ENCODE measurements at places on chromosomes 2 and 18. TPM values are rescaled to one million over a fixed set of nuclear protein-coding genes. Genes with fewer than 3 reads are reported as not detected.
A peak's percentile ranks its signal among the peaks of the same experiment; 100 is the strongest.

- no peak for DNase-seq
Observed at GRCh38 chr2:134976074-134976702, 57.6 kb downstream of the CCNT2 start.

Gene RAMP1
- total RNA-seq = 151 TPM

DNA sequence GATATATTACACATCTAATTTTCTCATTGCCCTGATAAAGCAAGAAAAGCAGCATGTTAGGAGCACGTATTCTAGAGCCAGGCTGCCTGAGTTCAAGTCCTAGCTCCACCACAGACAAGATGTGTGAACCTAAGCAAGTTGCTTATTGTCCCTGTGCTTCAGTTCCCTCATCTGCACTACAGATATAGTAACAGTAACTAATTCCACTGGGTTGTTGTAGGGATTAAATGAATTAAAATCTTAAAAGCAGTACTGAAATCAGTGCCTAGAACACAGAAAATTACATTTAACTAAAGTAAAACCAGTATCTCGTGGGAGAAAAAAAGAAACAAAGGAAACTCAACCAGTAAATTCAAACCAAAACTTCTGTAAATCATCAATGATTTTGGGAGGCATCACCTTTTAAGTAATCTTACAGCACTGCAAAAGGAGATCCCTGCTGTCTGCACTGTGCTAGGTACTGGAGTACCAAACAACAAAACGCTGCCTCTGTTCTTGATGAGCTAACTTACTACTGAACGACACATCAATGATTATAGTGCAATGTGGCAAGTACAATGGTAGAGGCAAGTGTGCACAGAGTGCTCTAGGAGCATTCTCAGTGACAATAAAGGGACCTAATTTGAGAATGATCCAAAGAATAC is 7.9 kb downstream of the MAP3K2 start:
- no peak for DNase-seq

GRCh38 chr2:237696461-237696860 is 69.1 kb downstream of the LRRFIP1 start:
- peak; percentile 56 for DNase-seq

Gene ZNF396
- 0.62 TPM for total RNA-seq

- DNase-seq = no peak
Observed at GRCh38 chr2:205612636-205613035, 69.7 kb upstream of the NRP2 start.

Gene IL18R1
- 1.3 TPM for total RNA-seq

DNA sequence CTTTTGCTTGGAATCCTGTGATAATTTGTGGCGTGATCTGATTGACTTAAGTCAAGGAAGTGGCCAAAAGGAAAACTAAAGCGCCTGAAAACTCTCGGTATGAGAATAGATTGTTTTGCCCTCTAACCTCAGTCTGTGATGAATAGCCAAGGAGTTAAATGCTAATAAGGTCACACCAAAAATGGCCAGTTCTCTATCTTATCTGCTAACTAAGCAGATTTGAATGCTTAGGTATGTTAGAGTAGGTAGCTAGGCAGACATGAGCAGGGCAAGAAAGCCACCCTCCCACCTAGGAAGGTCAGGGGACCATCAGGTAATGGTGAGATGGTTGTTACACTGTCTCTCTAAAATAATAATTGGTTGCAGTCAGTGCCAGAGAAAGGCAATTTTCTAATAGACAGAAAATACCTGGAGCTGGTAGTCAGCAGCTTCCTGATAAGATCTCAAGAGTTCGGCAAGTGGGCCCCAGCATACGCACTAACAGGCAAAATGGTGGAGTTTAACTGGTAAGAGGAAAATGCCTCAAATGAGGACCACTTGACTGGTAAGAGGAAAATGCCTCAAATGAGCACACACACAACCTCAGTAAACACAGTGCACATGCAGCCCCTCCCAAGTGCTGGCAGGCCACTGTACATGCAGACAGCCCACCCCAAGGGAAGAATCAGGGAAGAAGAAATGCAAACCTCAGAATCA is 468.4 kb downstream of the MBD2 start:
- DNase-seq = no peak

DNA sequence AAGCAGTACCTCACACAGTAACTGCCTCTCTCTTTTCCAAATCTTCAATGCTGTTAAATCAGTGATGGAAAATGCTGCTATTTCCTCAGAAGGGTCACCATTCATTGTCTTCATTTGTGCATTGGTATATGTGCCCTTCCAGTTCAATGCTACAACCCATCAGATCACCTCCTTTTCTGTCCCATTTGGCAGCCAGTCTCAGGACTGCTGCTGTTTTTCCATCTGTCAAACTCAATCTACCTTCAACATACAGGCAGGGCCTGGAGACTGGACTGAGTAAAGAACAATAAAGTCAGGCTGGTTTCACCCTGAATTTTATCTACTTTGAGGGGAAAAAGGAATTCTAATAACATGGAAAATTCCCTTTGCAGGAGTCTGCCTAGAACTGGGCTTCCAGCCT is 17.9 kb downstream of the ZNF385B start:
- DNase-seq = no peak

- DNase-seq = no peak
Observed at GRCh38 chr2:106833256-106833655, 52.7 kb downstream of the ST6GAL2 start.

DNA sequence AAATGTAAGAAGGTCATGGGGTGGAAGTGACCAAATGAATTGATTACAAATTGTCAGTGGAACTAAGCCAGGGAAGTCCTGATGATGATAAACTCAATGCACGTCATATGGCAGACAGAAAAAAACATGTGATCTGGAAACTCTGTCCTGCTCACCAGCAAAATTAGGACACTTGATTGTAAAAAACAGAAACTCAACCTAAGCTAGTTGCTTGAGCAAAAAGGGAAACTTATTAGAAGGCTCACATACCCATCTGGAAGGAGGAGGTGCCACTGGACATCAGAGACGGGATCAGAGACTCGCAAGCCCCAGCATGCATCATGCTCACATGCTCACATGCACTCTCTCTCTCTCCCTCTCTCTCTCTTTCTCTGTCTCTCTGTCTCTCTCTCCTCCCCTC is 96.8 kb downstream of the SP3 start:
- no peak for DNase-seq

DNA sequence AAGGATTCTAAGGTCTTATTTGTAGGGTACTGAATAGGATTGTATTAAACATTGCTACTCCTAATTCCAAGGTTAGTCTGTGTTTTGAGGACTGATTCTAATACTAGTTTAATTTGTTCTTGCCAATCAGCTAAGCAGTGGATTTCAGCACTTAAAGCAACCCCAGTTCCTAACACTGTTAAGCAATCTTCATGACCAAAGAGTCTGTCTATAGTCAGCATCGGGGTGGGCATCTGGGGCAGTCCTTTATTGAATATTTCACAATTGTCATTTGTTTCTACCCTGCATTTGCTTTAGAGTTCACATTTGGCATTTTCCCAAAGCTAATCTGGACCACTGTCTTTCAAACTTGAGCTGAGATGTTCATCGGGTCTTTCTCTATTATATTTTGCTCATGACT is 248.0 kb upstream of the TANK start:
- DNase-seq = no peak

- DNase-seq = no peak
Observed at GRCh38 chr2:138329162-138329561, 172.4 kb upstream of the SPOPL start.

GRCh38 chr18:41974796-41975201 is 19.8 kb downstream of the PIK3C3 start:
- DNase-seq = no peak

Gene KIF1A
- 1.6 TPM for total RNA-seq

- no peak for DNase-seq
Observed at GRCh38 chr18:67636597-67637385, 120.3 kb upstream of the DSEL start.

DNA sequence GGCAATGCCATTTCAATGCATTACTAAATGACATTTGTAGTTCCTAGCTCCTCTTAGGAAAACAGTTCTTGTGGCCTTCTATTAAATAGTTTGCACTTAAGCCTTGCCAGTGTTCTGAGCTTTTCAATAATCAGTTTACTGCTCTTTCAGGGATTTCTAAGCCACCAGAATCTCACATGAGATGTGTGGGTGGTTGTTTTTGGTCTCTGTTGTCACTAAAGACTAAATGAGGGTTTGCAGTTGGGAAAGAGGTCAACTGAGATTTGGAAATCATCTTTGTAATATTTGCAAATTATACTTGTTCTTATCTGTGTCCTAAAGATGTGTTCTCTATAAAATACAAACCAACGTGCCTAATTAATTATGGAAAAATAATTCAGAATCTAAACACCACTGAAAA is 45.3 kb downstream of the HADHB start:
- DNase-seq = no peak

DNA sequence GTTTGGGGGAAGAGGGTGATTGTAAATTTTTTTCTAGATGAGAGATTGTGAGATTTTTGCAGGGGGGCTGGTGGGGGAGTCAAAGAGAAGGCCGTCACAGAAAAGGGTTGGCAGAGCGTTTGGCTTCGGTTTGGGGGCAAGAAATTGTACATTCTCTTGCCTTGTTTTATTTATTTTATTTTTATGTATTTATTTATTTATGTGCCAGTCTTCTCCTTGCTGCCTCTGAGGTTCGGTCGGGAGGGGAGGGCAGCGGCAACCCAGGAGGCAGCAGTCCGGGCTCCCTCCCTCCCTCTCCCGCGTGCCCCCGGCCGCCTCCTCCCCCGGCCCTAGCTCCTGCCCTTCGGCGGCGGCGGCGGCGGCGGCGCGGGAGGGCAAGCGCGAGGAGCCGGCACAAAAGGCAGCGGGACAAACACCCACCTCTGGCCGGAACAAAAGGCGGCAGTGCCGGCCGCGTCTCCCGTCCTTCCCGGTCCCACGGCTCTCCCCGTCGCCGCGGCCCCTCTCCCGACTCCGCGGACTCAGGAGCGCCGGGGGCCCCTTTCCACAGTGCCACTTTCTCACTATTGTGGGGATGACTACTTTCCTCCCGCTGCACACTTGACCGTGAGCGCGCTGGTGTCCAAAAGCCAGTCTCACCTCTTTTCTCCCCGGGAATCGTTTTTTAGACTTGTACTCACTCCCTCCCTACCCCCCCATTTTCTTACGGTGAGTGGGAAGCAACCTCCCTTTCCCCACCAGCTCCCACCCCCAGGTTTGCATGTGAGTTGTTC is 1.2 kb downstream of the BCL11A start:
- DNase-seq = peak; percentile 51

- DNase-seq = no peak
Observed at GRCh38 chr2:238096311-238097011, 3.7 kb upstream of the ESPNL start.

Gene MYO7B
- 0.42 TPM for total RNA-seq

GRCh38 chr2:12675352-12675795 is 41.4 kb upstream of the TRIB2 start:
- DNase-seq = peak; percentile 20

DNA sequence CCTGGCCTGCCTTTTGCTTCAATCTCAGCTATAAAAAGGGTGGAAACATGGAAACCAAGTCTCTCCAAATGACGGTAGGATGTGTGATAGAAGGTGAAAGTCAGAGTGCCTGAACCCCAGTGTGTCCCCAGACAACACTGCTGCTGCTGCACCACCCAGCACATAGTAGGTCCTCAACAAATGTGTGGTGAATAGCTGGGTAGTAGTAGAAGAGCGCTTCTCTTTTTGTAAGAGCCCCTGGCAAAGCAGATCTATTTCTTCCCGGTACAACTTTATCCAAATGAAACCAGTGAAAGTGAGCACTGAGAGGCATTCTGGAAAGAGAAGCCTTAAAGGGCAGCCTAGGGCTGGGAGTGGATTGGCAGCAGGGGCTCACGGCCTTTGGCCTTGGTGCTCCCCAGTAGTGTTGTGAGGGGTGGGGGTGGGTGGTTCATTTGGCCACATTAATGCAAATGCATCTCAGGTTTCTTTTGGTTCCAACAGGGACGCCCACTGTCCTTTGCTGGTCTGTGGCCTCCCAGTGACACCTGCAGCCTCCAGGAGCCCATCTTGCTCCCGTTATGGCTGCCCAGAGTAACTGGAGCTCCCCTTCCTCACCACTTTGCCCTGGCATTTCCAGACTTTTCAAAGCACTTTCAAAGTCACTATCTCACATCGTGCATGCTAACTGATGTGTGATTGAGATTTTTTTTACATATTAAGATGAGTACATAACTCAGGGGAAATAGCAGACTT is 304.3 kb upstream of the EPAS1 start:
- DNase-seq = no peak

- no peak for DNase-seq
Observed at GRCh38 chr2:128405981-128406613, 87.4 kb upstream of the HS6ST1 start.

DNA sequence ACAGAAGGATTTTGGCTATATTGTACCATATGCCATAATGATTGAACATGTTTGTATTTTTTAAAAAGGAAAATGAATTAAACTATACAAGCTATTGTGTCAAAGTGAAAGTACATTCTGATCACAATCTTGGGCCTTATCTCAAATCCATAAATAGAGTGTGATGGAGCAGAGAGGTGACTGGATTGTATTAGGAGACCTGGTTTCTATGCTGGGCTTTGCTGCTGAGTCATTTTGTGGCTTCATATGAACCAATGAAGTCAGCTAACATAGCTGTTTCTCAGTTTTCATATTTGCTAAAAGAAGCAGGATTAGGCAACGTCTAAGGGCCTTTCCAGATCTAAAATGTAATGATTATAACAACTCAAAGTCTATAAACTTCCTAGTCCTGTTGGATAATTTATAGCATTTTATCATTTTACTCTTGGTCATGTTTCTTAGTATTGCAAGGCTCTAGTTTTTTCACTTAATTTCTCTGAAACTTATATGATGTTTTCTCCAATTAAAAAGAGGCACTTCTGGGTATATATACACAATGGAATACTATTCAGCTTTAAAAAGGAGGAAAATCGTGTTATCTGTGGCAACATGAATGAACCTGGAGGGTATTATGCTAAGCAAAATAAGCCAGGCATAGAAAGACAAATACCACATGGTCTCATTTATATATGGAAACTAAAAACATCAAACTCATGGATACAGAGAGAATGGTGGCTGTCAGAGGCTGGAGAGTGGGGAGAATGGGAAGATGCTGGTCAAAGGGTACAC is 112.3 kb downstream of the MEP1B start:
- no peak for DNase-seq

Data from left ventricle myocardium superior (tissue), 1 donor.